ENCODE measurements at places on chromosomes 4 and X.

DNA sequence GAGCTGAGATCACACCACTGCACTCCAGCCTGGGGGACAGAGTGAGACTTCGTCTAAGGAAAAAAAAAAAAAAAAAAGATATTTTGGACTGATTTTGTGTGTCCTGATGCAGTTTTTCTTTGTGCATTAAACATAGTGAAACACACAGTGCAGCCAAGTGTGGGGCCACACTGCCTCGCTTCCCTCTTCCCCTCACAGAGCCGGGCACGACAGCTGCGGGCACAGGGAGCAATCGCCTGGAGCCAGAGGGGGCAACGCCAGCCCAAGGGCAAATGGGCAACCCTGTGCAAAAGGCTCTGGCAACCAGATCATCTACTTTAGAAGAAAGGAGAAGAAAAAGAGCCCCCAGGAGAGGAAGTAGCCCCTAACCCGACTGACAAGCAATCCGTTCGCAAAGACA, 13.5 kb upstream of the CCNQ start:
- DNase-seq = peak; percentile 54

DNA sequence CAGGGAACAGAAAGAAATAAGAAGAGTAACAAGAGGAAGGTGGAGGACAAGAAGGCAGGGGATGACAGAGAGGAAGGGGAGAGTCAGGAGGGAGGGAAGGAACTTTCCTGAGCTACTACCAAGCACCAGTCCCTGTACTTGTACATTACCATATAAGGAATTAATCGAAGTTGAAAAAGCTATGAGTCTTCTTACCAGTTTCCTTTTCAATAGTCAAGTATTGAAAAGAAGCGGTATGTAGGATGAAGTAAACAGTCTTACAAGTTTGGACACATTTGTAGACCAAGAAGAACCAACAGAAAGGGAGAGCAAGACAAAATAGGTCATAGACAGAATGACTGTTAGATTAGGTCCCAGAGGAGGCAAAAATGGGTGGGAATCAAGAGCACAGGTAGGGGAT, 629.7 kb upstream of the DIPK2B start:
- no peak for DNase-seq

DNA sequence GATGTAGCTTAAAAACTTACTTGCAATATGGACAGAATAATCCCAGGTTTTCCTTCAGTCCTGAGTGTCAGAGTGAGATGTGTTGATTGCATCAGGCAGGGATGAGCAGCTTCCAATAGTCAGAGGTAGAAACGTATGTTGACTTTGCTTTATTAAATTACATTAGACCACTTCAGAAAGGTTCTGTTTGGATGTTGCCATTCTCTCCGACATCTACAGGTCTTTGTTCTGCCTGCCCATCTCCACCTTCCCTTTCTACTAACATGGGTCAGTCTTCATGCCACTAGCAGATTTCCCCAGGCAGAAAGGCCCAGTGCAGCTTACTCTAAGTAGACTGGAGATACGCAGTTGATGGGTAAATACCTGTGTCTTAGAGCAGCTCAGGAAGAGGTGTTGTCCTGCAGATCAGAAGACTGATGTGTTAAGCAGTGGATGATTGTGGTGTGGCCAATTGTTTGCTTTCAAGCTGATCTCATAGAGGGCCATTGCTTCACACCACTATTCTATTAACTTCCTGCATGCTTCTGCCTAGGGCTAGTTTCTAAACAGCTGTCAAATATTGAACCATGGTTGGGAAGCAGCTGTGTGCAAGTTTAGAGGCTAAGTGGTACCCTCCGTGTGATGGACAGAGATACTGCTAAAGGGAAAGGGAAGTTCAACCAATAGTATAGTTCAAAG, 1.8 kb downstream of the FRMPD4 start:
- DNase-seq = no peak

- no peak for DNase-seq
Observed at GRCh38 chrX:24027985-24028384, 999 bp upstream of the KLHL15 start.

DNA sequence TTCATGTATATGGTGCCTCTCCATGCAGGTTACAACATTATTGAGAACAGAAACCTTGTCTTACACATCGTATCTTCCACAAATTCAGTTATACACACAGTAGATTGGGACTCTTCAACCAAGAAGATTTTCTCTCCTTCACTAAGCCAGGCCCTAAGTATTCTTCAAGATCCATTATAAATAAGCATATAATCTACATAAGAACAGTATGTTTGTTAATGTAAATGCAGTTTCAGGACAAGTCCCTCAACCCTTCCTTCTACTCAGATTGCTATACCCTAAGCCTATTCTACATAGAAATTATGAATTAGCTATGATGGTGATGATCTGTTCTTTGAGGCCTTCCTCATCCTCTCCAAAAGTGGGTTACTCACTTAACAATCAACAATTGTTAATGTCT, 41.2 kb downstream of the COL4A6 start:
- DNase-seq = no peak

DNA sequence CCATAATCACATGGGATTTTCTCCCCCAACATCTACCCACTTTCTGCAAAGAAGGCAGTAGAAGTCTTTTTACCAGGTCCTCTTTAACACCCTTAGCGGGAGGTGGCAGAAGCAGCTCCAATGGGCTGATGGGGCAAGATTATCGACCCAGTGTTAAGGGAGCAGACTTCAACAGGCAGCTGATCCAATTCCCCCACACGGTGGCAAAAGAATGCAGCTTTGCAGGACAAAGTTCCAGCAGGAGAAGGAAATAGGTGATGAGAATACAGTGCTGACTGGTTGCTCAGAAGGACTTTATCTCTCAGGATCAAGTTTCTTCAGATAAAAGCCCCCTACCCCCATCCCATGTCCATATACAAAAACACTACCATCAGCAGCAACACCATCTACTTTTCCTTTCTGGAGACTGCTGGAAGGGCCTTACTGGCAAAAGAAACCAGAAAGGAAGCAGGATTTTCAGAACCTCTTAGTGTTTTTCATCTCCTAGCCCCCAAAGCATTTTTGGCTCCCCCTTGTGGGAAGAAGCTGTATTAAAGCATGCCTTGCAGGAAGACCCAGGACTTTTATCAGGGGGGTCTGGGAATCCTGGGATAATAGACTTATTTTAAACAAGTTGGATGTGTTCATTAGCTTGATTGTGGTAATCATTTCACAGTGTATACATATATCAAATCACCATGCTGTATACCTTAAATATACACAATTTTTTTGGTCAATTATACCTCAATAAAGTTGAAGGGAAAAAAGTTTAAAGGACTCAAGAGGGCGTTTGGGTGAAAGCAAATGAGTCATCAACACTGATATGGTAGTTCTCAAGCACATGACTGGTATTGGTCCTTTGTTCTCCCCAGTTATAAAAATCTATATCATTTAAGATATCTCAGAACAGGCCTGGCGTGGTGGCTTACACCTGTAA, 146.4 kb downstream of the GPC3 start:
- no peak for DNase-seq

DNA sequence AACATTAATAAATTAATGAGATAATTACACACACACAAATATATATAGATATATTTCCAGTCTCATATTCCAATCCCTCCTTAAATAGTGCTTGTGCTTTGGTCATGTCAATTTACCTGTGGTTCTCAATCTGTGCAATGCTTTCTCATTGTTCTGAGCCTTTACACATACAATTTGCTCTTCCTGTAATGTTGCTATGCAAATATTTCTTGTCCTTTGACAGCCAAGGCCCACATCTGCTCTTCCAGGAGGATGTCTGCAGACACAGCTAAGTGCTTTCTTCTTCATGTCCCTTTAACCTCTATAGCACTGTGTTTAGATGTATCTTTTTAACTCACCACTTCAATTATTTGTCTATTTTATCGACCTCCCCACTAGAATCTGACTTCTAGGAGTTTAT, 67.3 kb upstream of the RAPGEF2 start:
- no peak for DNase-seq

- DNase-seq = no peak
Observed at GRCh38 chr4:7817877-7818398, 121.7 kb downstream of the AFAP1 start.

GRCh38 chrX:19625612-19626011, 110.3 kb upstream of the MAP3K15 start:
- DNase-seq = no peak

DNA sequence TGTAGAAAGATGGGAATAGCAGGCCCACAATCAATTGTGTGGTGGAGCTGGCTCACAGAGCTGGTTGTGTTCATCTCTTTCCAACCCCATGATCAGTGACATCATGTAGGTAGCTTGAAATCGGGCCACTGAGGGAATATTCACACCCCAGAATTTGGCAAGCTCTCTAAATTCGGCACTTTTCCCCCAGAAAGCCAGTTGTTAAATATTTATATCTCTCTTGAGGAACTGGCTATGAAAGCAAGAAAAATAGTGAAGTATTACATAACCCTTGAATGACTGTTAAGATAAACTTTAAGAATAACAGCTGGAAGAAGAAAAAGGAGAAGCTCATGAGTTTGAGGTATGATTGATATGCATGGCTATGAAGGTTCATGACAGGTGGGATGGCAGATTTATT, 38.9 kb downstream of the GPRIN3 start:
- DNase-seq = no peak

GRCh38 chrX:47194194-47194787, 662 bp downstream of the UBA1 start:
- DNase-seq = no peak

DNA sequence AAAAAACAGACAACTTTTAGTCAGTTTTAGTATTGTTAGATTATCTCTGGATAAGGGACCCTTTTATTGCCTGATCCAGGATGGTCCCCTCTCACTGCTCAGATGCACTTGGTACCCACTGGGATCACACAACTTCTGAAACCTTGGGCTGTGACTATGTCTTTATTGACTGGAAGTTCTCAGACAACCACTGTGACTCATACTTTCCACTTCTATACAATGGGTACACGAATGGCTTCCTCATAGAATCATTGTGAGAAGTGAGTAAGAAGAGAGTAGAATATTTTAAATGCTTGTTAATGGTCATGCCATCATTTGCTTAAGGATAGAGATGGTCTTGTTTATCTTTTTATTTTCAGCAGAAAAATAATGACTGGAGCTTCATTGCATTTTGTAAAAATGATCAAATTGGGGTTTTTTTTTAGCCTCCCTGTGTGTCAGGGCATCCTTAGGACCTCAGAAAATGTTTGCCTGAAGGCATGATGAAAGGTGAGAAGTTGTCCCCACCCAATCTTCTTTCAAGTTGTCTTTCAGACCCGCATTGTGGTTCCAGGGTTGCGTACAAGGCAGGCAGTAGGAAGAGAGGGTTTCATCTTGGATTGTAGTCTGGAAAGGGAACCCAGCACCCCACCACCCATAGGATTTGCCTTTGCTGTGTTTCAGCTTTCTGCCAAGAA, 115.1 kb downstream of the CPEB2 start:
- no peak for DNase-seq

DNA sequence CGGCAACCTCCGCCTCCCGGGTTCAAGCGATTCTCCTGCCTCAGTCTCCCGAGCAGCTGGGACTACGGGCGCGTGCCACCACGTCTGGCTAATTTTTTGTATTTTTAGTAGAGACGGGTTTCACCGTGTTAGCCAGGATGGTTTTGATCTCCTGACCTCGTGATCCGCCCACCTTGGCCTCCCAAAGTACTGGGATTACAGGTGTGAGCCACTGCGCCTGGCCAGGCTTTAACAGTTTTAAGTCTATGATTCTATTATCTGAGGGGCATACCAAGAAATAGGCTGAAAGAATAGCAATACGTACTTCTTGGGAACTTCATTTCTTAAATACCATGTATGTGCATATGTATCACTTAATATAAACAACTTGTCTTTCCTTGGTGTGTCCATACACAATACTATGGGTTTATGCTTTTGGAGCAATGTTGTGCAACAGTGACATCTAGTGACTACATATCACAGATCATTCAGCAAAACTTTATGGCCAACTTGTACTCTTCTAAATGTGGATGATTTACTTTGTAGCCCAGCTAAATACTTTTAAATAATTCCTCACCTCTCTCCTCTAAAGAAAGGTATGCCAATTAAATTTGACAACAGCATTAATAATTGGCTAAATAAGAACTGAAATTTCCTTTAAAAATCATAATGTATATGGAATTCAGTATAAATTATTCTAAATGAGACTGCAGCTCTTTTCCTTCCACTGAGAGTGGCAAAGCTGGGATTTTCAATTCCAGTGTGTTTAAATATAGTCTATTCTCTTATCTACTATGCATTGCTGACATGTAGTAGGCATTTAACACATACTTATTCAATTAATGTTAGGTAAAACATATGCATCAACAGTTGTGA, 10.4 kb downstream of the SLC9B1 start:
- no peak for DNase-seq

DNA sequence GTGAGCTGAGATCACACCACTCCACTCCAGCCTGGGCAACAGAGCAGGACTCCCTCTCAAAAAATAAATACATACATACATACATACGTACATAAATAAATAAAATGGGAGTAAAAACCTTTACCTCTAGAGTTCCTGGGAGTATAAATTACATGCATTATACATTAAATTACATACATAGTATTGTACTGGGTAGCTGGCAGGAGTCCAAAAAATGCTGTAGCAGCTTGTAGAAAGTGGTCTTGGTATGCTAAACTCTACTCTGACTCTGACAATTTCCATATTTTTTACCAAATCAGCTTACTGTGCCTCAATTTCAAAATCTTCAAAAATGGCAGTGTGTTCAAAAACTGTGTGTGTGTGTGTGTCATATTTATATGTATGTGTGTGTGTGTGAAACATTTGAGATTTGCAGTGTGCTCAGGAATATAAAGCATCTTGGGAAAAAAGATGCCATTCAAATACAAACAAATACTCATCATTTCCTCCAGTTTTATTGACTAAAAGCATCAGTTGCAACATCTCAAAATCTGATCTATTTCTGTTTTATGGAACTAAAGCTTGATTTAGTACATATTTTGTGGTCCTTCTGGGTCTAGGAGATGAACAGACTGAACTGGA, 171.7 kb downstream of the SHROOM3 start:
- DNase-seq = no peak

DNA sequence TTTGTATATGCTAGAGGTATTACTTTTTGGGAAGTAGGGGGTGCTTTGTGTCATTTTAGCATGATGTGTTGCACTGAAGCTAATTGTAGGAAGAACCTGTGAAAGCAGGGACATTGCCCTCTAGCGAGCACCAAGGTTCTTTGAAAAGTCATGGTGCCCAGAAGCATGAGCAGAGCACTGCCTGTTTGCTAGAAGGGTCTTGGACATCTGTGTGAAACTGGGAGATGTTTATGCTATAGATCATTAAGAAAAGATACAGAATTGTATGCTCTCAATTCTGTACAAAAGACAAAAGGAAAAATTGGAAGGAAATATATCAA, 14.7 kb downstream of the GRPR start:
- no peak for DNase-seq

DNA sequence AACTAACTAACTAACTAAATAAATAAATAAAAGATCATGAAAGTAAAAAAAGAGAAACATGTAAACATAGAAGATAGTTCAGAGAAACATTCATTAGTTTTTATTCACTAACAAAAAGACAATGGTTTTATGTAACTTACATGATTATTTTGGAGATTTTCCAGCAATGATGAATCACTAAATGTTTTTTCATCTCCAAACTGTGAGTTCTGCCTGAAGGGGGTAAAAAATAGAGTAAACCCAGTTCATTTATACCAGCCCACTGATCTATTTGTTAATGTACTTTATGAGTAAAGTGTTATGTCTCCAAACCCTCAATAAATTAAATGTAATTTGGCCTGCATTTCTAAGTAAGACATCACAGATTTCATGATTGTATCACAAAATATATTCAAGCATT, 101.1 kb downstream of the ATP8A1 start:
- DNase-seq = no peak

GRCh38 chr4:14607578-14607977, 394.7 kb upstream of the CPEB2 start:
- no peak for DNase-seq

GRCh38 chr4:25308761-25309160, 3.8 kb upstream of the ZCCHC4 start:
- DNase-seq = no peak
